Foreskin keratinocyte (primary cell): ENCODE measurements at places on chromosomes 12 and 14. TPM values are rescaled to one million over a fixed set of nuclear protein-coding genes. Genes with fewer than 3 reads are reported as not detected.

GRCh38 chr12:53324113-53324778 lies 2.8 kb upstream of the AAAS start:
- peak; percentile 22 for DNase-seq

DNA sequence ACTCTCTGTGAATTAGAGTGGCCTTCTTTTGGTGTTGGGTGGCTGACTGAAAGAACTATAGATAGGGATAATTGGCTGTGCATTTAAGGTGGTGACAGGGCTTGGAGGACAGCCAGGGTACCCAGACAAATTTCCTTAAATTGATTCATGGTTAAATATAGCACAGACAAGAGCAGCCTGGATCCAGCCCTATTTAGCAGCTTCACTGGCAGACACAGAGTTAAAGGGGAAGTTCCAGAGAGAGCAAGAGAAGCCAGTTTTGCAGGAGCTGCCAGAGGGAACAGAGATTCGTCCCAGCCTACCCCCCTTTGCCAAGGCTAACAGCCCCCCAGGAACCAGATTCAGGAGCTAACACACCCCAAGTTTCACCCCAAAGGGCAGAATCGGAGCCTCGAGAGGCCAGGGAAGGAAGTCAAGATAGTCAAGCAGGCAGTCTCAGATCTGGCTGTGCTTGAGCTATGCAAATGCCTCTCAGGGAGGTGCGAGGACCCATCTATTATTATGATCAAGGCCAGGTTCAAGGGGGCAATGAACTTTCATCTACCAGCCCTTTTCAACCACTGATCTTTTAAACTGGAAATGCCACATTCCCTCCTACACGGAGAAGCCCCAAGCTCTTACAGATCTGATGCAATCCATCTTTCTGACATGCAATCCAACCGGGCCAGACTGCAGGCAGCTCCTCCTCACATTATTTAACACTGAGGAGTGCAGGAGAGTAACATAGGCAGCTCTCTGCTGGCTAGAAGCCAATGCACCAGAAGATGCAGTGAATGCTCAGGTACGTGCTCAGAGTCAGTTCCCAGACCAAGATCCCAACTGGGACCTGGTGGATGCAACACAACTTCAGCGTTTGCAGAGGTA lies 58.2 kb downstream of the DHRS2 start:
- peak; percentile 22 for DNase-seq

Gene TAMALIN
- 0.11 and 0.44 TPM in 2 replicates for total RNA-seq

Gene PPM1H
- total RNA-seq, result not detected in 2 replicates

- DNase-seq, result no peak
These were observed 52.4 kb downstream of the CCDC91 start for GRCh38 chr12:28242496-28243309.

- DNase-seq, result no peak
These were observed 99.2 kb downstream of the SLC15A4 start for GRCh38 chr12:128724468-128725046.

Gene OR6C76
- not detected in 2 replicates for total RNA-seq

GRCh38 chr12:75694534-75695268 lies 183.3 kb upstream of the KRR1 start:
- DNase-seq, result peak; percentile 71

DNA sequence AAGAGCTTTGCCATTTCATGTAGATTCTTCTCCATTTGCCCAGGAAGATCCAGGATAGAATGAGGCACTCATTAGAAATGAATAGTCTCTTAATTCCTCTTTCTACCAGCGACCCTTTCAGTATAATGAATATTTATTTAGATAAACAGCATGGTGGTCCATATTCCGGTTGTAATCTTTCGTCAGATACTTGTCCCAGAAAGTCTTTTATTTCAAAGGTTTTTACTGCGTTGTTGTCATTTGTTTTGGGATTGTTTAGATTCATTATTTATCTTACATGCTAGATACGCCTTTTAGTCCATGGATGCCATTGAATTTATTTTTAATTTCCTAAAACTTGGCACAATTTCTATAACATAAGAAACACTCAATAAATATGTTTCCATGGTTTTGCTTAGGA lies 139.7 kb upstream of the FLRT2 start:
- no peak for DNase-seq

Gene NAV3
- 28.5 and 41.8 TPM in 2 replicates for total RNA-seq

- DNase-seq, result peak; percentile 97
These were observed 246.0 kb downstream of the ZFP36L1 start for GRCh38 chr14:68546839-68547238.

DNA sequence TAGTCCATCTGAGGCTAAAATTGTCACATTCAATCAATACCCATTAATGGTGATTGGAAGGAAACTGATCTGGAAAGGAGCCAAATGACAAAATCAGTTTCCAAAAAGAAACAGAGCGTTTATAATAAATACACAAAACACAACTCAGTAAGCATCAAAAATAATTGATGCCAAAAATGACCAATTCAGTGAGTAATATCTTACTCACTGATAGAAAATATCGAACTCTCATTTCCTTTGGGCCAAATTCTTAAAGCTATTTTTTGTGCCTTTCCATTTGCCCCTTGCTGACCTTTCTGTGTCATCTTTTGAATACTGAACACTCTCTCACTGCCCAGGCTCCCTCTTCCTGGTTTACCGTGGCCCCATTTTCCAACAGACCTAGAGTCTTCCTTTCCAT lies 22.5 kb upstream of the ATP2B1 start:
- no peak for DNase-seq

- no peak for DNase-seq
These were observed 64.6 kb downstream of the SUSD6 start for GRCh38 chr14:69675877-69676416.

GRCh38 chr12:122951406-122951805 lies 14.9 kb downstream of the ABCB9 start:
- no peak for DNase-seq

Gene TCL1A
- not detected in 2 replicates for total RNA-seq

DNA sequence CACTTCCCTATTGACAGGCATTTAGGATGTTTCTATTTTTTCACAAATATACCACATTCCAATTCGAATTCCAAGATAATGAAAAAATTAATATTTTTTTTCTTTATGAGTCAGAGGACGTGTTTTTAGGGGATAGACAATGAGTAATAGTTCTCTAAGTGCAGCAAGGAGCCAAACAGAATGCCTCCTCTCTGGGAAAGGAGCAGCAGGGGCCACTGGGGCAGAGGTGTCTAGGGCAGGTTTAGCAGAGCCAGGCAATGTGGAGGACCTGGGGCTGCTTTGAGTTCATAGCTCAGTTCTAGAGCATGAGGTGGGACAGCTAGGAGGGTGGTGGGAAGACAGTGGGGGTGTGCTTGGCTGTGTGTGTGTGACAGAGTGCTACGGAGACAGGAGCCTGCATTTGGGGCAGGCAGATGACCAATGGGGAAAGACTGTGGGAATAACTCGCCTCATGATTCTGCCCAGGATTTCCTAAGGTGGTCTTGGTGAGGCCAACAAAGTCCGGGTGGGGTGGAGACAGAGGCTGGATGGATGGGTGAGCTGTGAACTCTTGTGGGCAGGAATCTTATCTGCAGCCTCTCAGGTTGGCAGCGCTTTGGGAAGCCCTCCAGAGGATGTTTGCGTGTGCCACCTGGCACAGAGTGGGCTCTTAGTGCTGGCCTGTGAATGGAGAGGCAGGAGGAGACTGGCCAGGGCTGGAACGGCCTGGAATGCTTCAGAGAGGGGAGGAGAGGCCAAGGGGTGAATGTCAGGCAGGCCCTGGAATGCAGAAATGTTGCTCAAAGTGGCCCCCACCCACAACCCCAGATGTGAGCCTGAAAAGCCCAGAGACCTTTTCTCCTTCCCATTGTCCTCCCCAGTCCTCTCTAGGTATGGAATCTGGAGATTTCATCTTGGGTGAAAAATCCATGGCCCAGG lies 2.4 kb upstream of the KRT7 start:
- no peak for DNase-seq
